ENCODE measurements at places on chromosomes 4 and X. TPM values are rescaled to one million over a fixed set of nuclear protein-coding genes. Genes with fewer than 3 reads are reported as not detected.

TRIM60 gene
- not detected for total RNA-seq

CENPVL1 gene
- not detected for total RNA-seq

MSL3 gene
- 21.7 TPM for total RNA-seq

CD38 gene
- total RNA-seq: not detected

NPY2R gene
- total RNA-seq: not detected

SMIM43 gene
- total RNA-seq: 6.0 TPM

PDE5A gene
- 9.0 TPM for total RNA-seq

AGTR2 gene
- total RNA-seq: not detected

ZIC3 gene
- total RNA-seq: 3.8 TPM

GASK1B gene
- 37.8 TPM for total RNA-seq

XAGE1B gene
- total RNA-seq: not detected

PDCL2 gene
- total RNA-seq: not detected

EOLA1 gene
- 12.5 TPM for total RNA-seq

FAM241A gene
- 1.9 TPM for total RNA-seq

LRIT3 gene
- total RNA-seq: under 0.01 TPM

DNAAF6 gene
- not detected for total RNA-seq
